Forelimb muscle (tissue), 1 donor: ENCODE measurements at places on chromosomes 5 and 9.

- no peak for DNase-seq
These were observed 440.5 kb upstream of the ADAMTS16 start for GRCh38 chr5:4699592-4699991.

DNA sequence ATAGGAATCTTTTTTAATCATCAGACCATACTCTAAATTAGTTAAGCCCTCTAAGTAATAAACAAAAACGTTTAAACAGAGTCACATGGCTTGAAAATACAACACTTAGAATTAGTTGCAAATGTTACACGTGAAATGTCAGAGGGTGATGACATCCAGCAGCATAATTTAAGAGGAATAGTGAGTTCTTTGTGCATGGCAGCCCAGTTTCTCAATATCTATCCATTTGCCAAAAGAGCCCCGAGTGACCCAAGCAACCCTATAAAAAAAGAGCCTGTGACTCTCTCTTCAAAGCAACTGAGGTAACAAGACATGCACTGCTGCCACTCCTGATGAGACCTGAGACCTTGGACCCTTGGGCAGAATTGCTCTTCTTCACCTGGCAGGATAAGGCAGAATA lies 96.9 kb upstream of the RASA1 start:
- DNase-seq = no peak

GRCh38 chr5:91119981-91120850 lies 262.9 kb downstream of the ARRDC3 start:
- DNase-seq = no peak

DNA sequence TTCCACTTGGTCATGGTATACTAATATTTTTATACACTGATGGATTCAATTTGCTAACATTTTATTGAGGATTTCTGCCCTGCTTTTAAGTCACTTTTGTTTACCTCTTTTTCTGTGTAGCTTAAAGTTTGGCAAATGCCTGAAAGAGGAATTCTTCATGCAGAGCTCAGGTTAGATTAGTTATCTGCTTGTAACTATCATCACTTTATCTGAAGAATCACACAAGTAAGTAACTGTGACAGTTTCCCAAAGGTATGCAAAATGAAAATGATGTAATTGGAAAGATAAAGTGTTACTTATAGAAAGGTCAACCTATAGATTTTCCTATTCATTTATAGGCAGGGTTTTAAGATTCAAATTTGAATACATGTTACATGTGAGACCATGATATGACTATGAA lies 188.8 kb upstream of the ACTBL2 start:
- no peak for DNase-seq

DNA sequence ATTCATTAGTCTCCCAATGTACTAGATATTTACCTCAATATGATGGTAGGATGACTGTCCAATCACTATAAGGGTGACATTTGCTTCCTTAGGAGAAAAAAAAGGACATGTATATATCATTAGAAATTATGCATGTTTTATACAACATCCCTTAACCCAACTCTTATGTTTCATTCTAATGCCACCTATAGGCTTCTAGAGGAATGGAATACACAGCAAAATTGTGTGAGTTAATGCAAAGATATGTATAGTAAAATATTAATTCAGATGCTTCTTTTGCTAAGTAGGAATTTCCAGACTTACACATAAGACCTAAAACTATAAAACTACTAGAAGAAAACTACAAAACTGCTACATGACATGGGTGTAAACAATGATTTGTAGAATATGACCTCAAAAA lies 3.5 kb downstream of the PRXL2C start:
- DNase-seq = no peak
